Activated CD4-positive, alpha-beta T cell treated with anti-CD3 and anti-CD28 coated beads, Interleukin-2, amount 50 U/mL, for 24 hours (primary cell): ENCODE measurements at places on chromosomes 13 and 19.

GRCh38 chr13:41389580-41389979, 67.8 kb upstream of the RGCC start:
- no peak for DNase-seq

DNA sequence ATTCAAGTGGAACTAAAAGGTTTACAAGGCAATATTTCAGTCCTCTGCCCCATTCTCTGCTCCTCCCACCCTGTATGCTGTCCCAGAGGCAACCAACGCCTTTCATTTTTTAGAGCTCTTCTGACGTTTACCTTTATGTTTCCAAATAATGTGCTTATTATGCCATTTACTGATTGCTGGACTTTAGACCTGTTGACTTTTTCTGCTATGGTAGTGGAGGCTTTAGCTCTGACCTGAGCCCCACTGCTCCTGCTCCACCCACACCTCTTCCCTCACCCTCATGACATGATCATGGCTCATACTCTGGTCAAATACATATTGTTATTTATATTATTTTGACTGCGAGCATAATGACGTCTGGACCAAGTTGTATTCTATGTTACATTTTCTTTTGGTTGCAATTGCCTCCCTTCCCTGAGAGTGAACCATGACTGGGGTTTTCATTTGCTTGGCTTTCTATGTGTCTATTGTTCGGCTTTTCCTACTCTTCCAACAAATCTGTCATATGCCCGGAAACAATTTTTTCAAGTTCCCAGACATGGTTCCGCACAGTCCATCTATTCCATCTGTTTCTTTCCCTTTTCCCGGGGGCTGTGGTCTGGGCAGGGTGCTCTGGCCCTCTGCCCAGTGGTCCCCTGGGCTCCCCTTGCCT, 31.4 kb upstream of the GJB6 start:
- DNase-seq: no peak

DNA sequence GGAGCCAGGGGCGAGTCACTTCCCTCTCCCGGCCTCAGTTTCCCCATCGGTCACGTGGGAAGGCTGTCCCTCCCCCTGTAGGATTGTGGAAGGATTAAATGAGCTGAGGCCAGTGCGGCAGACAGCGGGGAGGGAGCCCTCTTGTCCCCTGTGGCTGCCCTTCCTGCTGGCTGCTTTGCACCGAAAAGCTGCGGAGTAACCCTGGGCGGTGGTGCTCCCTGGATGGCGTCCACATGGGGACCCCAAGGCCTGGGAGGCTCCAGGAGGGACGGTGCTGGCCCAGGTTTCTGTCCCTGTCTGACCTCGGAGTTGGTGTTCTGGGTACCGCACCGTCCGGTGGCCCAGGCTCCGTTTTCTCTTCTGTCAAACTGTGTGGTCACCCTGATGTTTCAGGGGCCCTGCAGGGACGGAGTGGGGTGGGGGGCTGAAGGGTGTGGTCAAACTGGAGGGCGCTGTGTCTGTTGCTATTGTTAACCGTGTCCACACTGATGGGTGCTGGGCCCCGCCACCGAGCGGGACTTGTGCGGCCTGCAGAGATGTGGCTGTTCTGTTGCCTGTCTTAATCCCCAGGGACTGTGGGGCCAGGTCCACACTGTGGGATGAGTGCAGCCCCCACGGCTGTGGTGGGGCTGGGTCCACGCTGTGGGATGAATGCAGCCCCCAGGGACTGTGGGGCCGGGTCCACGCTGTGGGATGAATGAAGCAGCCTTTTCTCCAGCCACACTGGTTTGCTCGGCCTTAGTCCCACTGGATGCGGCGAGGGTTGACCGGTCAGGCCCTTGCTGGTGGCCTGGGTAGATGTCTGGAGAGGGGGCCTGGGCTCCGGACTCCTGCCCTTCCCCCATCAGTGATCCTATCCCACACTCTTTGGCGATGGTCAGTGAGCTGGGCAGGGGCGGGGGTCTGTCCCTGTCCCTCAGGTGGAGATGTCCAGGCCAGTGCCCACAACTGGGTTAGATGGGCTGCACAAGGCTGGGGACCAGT, 6.9 kb downstream of the GNA11 start:
- DNase-seq: no peak

- DNase-seq: no peak
Observed at GRCh38 chr19:50820086-50820485, 3.5 kb downstream of the KLK1 start.

DNA sequence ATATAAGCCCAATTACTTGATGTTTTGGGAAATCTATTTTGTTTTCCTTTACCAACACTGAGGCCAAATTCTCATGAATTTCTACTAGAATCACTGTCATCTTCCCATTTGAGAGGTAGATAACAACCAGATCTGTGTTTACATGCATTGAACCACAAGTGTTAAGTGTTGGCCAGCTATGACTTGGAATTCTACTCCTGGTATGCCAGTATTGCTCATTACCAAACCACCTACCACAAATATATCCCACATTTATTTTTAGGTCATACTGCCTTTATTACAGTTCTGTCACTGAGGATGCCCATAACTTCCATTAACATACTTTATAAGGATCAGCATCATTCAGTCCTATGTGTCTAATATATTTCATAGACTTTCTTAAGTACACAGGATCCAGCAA, 328.9 kb downstream of the DIAPH3 start:
- no peak for DNase-seq
